NCI-H187 (cell line): ENCODE measurements at places on chromosomes 11 and 22.

DNA sequence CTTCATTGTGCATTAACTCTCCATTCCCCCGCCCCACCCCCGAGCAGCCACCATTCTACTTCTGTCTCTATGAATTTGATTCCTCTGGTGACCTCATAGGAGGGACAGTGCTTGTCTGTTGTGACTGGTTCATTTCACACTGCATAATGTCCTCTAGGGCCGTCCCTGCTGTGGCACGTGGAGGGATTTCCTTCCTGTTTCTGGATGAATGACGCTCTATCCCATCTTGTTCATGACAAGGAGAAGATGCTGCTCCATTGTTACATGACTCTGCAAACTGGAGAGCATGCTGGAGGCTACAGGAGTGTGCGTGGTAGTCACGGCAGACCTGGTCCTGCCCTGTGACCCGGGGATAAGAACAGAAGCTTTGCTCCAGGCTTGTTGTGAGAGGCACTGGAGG is 61.3 kb downstream of the RTL6 start:
- DNase-seq: no peak

- no peak for DNase-seq
These were observed 98.2 kb upstream of the BID start for GRCh38 chr22:17872471-17872870.

DNA sequence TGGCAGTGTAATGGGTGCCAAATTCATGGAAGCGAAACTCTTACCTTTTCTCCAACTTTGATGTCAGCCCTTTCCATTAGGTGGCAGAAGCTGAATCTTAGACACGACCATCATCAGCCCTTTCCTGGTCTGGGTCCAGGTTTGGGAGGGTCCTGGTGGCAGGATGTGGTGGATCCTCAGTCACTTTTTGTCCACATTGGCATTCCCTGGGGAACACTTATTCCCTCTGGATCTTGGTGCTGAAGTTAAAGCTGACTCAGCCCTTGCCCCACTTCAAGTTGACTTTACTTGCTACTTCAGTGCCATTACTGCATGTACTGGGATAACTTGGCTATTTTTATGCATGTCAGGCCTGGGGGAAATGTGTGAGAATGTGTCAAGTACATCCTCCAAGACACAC is 16.6 kb upstream of the NTM start:
- no peak for DNase-seq

- DNase-seq: no peak
These were observed 14.8 kb downstream of the CD59 start for GRCh38 chr11:33721426-33721825.

DNA sequence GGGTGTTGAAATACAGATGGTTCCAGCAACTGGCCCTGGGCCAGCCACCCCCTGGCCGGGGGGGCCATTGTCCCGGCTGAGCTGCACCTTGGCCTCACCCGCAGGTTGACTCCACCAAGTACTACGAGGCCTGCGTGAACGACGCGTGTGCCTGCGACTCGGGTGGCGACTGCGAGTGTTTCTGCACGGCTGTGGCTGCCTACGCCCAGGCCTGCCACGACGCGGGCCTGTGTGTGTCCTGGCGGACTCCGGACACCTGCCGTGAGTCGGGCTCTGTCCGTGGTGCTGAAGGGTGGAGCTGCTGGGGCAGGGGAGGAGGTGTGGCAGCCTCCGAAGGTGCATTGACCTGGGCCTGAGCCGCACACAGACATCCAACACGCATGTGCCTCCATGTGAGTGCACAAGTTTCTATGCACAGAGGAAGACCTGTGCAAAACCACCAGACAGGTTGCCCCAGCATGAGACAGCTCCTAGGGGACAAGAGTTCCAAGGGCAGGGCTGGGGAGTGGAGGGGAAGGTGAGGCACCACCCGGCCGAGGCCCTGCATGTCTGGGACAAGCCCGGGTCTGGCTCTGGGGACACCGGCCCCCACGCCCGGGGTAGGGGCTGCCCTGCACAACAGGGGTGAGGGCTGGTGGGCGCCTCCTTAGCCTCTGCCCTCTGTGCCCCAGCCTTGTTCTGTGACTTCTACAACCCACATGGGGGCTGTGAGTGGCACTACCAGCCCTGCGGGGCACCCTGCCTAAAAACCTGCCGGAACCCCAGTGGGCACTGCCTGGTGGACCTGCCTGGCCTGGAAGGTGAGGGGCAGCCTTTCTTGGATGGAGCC is 16.1 kb downstream of the MUC5B start:
- no peak for DNase-seq

DNA sequence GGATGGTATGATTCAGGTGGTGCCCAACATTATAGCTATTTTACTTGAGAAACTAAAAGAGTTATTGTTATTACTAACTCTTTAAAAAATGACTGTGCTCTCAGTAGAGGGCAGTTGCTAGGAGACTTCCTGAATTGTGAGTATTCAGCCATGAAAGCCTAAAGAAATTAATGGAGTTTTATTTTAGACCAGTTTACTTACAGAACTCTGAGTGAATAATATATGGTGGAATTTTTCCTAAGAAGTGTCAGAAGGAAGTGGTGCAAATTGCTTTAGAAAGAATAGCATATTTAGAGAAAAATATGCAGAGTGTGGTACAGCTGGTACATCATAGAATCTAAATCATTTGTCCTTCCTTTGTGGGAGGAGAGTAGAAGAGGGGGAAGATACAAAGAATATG is 689.9 kb upstream of the CCDC90B start:
- DNase-seq: no peak

- no peak for DNase-seq
These were observed 8.3 kb downstream of the ST3GAL4 start for GRCh38 chr11:126363706-126364248.

- DNase-seq: peak; percentile 39
These were observed 12.3 kb downstream of the STARD10 start for GRCh38 chr11:72781313-72782080.

DNA sequence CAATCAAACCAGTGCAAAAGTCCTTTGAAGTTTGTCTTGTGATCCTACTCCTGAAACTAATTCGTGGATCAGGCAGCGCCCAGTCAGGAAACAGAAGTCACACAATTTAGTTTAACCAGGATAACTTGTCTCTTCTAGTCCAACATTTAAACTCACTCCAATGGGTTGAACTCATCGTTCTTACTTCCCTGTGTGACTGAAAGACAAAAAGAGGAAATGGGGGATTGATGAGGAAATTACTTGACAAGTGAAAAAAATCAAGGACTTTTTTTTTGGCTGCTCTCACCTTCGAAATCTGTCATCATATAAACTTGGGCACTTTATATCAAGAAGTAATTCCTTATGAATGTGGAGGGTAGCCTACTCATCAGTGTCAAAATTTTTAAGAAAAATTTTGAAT is 78.4 kb downstream of the HSD17B12 start:
- DNase-seq: no peak

DNA sequence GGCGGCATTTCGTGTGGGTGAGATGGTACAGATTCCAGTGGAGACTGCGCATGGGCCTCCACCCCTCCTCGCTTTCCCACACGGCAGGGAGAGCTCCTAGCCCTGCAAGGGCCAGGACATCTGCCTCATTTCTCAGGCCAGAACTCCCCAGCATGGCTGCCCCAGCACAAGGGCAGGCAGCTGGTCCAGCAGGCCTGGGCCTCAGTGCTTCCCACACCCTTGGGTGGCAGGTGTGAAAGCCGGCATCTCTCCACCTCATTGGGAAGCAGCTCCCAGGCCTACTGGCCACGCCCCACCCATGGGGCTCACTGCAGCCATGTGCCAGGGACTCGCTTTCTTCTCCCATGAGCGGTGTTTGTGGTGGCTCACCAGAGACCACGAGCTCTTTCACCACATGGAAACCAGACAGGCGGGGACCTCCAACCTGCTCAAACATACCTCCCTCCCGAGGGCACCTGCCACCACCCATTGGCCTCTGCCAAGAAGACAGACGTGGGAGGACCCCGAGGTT is 79.1 kb downstream of the NAT10 start:
- DNase-seq: no peak
